Small intestine (tissue), 16 donors: ENCODE measurements at places on chromosomes 16 and 17. TPM values are rescaled to one million over a fixed set of nuclear protein-coding genes. Genes with fewer than 3 reads are reported as not detected.

Gene TPPP3
- polyA plus RNA-seq, result 34.8 TPM

DNA sequence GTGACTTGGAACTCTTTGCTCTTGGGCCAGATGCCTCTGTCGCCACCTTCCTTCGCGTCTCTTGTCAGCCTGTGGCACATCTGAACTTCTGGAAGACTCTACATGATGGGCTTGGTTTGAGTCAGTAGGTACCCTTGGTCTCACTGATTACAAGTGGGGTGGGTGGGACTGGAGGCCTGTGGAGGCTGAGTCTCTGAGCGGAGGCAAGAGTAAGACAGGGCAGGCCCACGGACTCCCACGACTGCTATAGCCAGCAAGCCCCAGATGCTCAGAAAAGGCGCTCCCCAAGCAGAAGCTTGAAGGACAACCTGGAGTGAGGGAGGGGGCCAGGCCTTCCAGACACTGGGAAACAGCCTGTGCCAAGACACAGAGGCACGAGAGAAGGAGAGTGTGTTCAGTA is 145.7 kb downstream of the SNX29 start:
- DNase-seq, result no peak

DNA sequence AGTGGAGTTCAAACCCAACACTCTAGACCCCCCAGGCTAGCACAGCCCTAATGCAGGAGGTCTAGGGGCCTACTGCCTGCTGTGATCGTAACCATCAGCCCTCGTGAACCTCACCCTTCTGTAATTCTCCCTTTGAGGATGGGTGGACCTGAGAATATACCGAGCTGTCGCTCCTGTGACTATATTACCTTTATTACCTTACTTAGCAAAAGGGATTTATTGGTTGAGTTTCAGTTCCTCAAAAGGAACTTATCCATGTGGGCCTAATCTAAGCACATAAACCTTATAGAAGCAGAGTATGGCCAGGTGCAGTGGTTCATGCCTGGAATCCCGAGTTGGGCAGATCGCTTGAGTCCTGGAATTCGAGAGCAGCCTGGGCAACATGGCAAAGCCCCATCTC is 19.2 kb upstream of the EMP2 start:
- DNase-seq, result no peak

- no peak for DNase-seq
Measured at GRCh38 chr16:87575027-87575804, 27.1 kb upstream of the JPH3 start.

Gene PPY
- polyA plus RNA-seq, result 5.5 TPM

DNA sequence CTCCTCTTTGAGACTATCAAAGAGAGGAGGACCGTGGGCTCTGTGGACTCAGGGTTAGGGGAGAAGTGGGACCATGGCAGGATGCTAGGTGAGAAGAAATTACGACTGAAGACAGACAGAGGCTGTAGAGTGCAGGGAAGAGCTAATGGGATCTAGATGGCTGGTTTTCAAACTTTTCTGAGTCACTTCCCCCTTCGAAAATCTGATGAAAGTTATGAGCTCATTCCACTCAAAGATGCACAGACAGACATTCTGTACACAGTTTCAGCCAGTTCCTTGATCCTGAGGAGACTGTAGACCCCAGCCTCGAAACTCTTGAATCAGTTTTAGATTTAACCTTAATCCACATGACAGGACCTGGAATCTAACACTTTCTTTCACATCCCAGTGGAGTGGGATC is 40.7 kb downstream of the RGS9 start:
- DNase-seq, result no peak

Gene KRTAP1-1
- polyA plus RNA-seq, result not detected

GRCh38 chr16:65038100-65038499 is 83.8 kb downstream of the CDH11 start:
- DNase-seq, result no peak

DNA sequence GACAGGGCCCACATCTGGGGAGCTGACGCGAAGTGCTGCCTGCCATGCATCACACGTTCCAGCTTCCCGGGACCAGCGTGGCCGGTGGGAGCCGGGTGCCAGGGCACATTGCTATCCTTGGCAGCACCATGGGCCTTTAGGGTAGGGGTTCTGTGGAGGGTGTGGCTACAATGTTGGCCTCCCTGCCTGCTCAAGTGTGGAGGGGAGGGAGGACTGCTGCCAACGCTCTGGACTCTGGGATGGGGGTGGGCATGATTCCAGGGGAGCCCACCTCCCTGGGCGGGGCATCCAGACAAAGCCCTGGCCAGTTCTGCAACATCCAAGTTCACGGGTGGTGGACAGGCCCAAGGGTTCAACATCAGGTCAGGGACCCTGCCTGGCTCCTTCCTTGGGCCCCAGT is 13.9 kb downstream of the GRB7 start:
- DNase-seq, result no peak

Gene KRT31
- polyA plus RNA-seq, result not detected

DNA sequence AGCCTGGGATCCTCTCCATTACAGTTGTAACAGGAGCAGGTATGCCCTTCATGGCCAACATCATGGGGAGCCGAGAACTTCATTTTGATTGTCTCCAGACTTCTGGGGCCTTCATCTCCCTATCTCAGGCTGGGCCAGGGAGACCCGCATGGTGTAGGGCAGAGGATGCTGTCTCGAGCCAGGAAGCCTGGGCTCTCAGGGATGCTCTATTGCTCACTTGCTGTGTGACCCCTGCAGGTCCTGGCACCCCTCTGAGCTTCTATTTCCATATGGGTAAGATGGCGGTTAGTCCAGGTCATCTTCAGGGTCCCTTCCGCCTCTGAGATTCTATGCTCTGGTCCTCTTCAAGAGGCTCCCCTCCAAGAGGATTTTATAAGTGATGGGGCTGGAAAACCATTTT is 20.6 kb upstream of the RNF135 start:
- no peak for DNase-seq

GRCh38 chr17:39530513-39530912 is 69.2 kb downstream of the CDK12 start:
- DNase-seq, result no peak

- DNase-seq, result no peak
Measured at GRCh38 chr16:67940446-67941089, 3.4 kb downstream of the LCAT start.

Gene SMIM5
- 10.4 TPM for polyA plus RNA-seq

GRCh38 chr17:80285237-80285920 is 24.7 kb downstream of the RNF213 start:
- DNase-seq, result no peak

Gene TBKBP1
- 0.22 TPM for polyA plus RNA-seq

DNA sequence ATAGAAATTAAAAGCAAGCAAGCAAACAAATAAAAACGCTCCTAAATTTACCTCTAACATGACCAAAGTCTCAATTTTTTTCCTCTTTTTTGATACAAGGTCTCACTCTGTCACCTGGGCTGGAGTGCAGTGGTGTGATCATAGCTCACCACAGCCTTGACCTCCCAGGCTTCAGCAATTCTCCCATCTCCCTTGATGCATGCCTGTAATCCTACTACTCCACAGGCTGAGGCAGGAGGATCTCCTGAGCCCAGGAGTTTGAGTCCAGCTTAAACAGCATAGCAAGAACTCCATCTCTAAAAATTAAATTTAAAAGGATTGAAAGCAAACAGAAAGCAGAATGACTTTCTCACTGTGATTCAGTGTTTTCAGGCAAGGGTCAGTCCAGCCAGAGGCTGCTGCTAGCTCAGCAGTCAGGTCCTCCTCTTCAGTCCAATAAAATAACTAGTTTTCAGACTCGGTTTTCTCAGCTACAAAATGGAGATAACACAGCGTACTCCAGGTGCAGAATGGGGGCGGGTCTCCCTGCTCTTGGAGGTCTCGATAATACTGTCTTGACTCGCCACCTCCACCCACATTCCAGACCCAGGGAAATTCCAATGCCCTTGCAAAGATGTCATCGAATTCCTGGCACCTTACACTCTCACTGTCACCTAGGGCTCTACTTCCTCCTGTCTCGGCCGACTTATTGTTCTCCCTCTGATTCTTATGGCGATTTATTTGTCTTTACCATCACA is 20.7 kb upstream of the MRTFB start:
- peak; percentile 54 for DNase-seq

Gene TEX19
- polyA plus RNA-seq, result 0.07 TPM

Gene C16orf86
- 3.2 TPM for polyA plus RNA-seq

Gene STAT5A
- 11.3 TPM for polyA plus RNA-seq

GRCh38 chr17:76492123-76492988 is 8.9 kb downstream of the RHBDF2 start:
- DNase-seq, result peak; percentile 76

GRCh38 chr17:28669918-28670317 is 7.9 kb downstream of the SUPT6H start:
- DNase-seq, result no peak

Gene ADAD2
- polyA plus RNA-seq, result 0.27 TPM

- DNase-seq, result no peak
Measured at GRCh38 chr17:604765-605164, 109.9 kb downstream of the VPS53 start.

- DNase-seq, result no peak
Measured at GRCh38 chr17:73410586-73411312, 98.9 kb upstream of the CDC42EP4 start.

DNA sequence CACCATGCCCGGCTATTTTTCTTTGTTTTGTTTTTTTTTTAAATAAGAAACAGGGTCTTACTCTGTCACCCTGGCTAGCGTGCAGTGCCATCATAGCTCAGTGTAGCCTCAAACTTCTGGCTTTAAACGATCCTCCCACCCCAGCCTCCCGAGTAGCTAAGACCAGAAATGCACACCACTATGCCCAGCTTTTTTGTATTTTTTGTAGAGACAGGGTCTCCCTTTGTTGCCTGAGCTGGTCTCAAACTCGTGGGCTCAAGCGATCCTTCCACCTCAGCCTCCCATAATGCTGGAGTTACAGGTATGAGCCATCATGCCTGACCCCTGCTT is 59.7 kb downstream of the WWP2 start:
- DNase-seq, result no peak
